Body of pancreas (tissue), 4 donors: ENCODE measurements at places on chromosomes 2 and 18. TPM values are rescaled to one million over a fixed set of nuclear protein-coding genes. Genes with fewer than 3 reads are reported as not detected.

DNA sequence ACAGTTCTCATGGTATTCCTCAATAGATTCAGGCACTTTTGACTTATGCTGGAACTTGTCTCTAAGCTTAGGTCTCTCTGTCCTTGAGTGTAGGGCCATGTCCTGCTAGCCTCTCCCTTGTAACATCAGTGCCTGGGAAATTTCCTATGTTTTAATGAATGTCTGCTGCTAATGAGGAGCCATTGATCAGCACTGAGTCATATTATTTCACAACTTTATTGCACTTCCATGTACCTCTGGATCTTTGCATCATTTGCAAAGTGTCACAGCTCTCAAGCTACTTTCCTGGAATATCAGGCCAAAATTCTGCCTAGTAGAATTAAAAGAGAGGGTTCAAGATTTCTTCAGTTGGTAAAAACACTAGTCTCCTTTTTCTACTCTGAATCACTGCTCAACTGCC is 102.5 kb downstream of the GAREM1 start:
- no peaks in the 10 kb centered on the region for H3K36me3 ChIP-seq
- no peaks in the 10 kb centered on the region for H3K27me3 ChIP-seq
- no peak overlapping the region for H3K4me3 ChIP-seq
- H3K27ac ChIP-seq: peak overlapping the region; percentile 96
- peaks cover 93% of the 10 kb centered on the region for H3K4me1 ChIP-seq

DNA sequence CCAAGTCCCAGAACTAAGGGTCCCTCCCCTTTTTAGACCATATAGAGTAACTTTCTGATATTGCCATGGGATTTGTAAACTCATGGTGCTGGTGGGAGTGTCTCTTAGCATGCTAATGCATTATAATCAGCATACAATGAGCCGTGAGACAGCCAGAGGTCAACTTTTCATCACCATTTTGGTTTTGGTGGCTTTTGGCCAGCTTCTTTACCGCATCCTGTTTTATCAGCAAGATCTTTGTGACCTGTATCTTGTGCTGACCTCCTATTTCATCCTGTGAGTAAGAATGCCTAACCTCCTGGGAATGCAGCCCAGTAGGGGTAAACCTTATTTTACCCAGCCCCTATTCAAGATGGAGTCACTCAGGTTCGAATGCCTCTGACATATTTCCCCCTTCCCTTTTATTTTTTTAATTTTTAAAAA is 148.2 kb downstream of the PHLPP1 start:
- H3K4me3 ChIP-seq: no peak overlapping the region
- peaks cover 12% of the 10 kb centered on the region for H3K4me1 ChIP-seq
- H3K36me3 ChIP-seq: no peaks in the 10 kb centered on the region
- no peak overlapping the region for H3K27ac ChIP-seq
- DNase-seq: no peak
- H3K27me3 ChIP-seq: no peaks in the 10 kb centered on the region

- no peaks in the 10 kb centered on the region for H3K27me3 ChIP-seq
- DNase-seq: no peak
- no peak overlapping the region for H3K4me3 ChIP-seq
- no peaks in the 10 kb centered on the region for H3K36me3 ChIP-seq
Measured at GRCh38 chr2:120365236-120365793, 19.4 kb downstream of the INHBB start.

DNA sequence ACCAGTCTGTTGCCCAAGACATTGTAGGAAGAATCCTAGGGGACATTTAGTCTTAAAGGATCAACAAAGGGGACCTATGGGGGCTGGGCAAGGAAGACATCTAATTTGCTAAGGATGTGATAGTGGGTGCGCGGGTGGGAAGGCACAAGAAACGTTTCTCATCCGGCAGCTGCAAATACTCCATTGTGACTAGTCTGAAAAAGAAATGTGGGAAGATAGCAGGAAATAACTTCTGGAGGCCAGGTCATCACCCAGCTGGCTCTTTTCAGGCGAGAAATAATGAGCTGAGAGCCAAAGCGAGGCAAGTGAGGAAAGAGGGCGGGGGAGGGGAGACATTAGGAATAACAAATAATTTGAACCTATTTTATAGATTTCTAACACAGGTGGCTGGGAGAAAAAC is 70.3 kb upstream of the NCK2 start:
- H3K4me3 ChIP-seq: no peak overlapping the region
- H3K27me3 ChIP-seq: no peaks in the 10 kb centered on the region
- peak; percentile 19 for DNase-seq
- H3K36me3 ChIP-seq: no peaks in the 10 kb centered on the region
- H3K27ac ChIP-seq: no peak overlapping the region

DNA sequence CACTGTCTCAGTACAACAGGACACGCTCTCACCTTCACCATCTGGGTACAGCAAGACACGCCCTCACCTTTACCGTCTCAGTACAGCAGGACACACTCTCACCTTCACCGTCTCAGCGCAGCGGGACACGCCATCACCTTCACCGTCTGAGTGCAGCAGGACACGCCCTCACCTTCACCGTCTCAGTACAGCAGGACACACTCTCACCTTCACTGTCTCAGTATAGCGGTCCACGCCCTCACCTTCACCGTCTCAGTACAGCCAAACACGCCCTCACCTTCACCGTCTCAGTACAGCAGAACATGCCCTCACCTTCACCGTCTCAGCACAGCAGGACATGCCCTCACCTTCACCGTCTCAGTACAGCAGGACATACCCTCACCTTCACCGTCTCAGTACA is 109.9 kb upstream of the CTDP1 start:
- peaks cover 5% of the 10 kb centered on the region for H3K27me3 ChIP-seq
- no peaks in the 10 kb centered on the region for H3K36me3 ChIP-seq
- DNase-seq: peak; percentile 9
- H3K4me1 ChIP-seq: no peaks in the 10 kb centered on the region
- no peak overlapping the region for H3K4me3 ChIP-seq

DNA sequence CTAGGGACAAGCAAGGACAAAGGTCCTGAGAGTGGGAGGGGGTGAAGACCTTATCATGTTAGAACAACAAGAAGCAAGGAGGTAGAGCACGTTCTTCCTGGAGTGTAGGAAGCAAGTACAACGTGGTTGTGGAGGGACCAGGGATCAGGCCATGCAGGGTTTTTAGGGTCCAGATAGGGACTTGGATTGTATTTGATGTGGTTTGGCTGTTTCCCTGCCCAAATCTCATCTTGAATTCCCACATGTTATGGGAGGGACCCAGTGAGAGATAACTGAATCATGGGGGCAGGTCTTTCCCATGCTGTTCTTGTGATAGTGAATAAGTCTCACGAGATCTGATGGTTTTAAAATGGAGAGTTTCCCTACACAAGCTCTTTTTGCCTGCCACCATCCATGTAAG is 53.2 kb downstream of the ICA1L start:
- no peak overlapping the region for H3K4me3 ChIP-seq
- H3K27ac ChIP-seq: no peak overlapping the region
- DNase-seq: no peak
- no peaks in the 10 kb centered on the region for H3K4me1 ChIP-seq
- H3K27me3 ChIP-seq: no peaks in the 10 kb centered on the region

DNA sequence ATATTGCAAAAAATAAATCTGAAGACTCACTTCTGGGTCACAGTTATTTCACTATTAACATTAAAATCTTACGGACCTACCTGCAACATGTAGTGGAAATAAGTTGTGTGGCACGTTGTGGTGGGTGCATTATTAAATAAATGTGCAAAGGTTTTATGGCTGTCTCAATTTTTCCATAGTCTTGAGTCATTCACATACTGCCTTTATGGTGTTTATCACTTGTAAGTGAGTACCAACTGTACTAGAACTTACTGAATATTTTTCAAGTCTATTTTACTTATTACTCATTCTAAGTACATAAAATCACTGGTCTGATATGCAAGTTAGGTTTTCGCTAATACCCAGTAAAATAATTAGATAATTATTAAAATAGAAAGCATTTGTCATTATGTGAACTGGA is 47.6 kb upstream of the SLC30A6 start:
- no peaks in the 10 kb centered on the region for H3K36me3 ChIP-seq
- no peak for DNase-seq
- no peak overlapping the region for H3K27ac ChIP-seq
- no peaks in the 10 kb centered on the region for H3K27me3 ChIP-seq
- no peaks in the 10 kb centered on the region for H3K4me1 ChIP-seq

Gene SERPINB13
- not detected for total RNA-seq

Gene OTX1
- not detected for total RNA-seq
